ENCODE measurements at places on chromosomes 5 and 9.

GRCh38 chr9:130943777-130944176 lies 4.7 kb upstream of the FIBCD1 start:
- no peak for DNase-seq

DNA sequence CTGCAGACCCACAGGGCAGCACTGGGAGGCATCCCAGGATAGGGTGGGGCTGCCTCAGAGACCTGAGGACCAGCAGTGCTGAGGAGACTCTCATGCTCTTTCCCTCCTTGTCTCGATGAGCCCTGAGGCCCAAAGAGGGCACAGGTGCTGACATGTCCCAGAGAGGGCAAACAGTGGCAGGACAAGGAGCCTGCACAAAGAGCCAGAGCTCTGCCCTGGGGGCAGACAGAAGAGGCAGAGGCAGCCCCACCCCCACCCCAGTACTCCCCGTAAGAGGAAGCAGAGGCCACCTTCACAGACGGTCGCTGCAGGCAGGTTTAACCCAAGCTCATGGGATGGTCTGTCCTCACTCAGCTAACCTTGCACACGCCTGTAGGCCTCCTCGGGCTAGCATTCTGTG lies 29.4 kb upstream of the TTLL11 start:
- no peak for DNase-seq

GRCh38 chr9:129289883-129290282 lies 111.8 kb upstream of the IER5L start:
- no peak for DNase-seq

DNA sequence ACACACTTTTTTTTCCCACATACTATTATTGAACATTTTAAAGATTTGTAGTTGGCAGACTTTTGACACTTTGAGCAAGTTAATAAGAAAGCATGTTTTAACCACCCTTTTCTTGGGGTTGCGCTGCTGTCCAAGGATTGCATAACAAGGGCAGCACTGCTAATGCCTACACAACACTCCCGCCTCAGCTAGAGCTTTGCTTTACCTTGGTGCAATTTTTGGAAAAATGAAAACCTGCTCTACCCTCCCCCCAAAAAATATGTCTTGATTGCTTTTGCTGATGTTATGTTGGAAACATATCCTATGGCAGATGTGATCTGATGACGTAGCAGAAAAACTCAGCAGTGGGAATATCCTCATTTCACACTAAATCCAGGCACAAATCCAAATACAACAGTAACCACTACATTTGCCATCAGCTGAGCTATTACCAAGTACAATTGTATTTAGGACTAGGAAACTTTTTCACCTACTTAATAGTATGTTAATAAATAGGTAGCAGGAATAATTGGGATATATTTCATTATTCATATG lies 51.5 kb downstream of the UBE2R2 start:
- DNase-seq: no peak

DNA sequence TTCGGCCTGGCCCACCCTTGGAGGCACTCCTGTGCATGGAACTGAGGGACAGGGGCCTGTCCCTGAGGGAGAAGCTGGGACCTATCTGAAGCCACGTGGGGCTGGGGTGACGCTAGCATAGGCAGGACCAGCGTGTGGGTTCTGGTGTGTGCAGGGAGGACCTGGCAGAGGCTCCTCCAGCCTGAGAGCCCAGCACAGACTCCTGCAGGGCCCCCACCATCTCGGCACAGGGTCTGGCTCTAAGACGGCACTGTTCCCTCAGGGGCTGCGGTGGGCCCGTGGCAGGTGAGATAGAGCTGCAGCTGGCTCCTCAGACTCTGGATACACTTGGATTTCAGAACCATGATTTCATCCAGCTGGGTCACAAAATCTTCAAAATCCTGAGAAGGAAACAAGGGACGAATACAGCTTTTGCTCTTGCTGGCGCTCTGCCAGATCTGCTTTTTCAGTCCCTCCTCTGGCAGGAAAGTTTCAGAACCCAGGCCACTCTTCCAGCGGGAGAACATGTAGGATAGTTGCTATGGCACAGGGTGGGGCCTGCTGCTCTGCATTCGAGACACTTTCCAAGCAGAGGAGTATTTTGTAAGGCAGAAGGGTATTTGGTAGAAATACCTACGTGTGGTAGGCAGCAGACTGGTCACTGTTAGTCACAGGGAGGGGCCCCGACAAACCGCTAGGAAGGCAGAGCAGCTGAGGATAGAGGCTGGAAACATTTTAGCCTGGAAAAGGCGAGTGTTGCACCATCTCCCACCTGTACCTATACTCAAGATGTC lies 74.7 kb downstream of the KIF24 start:
- DNase-seq: no peak

- DNase-seq: no peak
These were observed 98.6 kb upstream of the SLC25A48 start for GRCh38 chr5:135735831-135736230.

DNA sequence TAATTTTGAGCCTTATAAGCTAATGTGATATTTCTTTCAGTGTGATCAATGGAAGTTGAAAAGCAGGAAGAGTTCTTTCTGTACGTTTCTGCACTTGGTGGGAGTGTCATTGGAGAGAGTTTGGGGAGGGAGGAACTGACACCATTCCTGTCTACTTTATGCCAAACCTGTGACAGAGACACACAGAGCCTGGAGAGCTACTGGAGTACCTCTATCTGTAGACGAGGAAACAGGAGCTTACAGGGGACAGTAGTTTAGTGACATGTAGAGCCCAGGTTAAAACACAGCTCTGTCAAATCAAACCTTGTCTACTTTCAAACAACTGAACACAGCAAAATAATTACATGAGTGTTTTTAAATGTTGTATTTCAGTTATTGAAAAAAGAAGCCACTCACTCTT lies 103.6 kb downstream of the PDE4D start:
- DNase-seq: no peak

- no peak for DNase-seq
These were observed 40.9 kb upstream of the CTNNA1 start for GRCh38 chr5:138712324-138712723.

DNA sequence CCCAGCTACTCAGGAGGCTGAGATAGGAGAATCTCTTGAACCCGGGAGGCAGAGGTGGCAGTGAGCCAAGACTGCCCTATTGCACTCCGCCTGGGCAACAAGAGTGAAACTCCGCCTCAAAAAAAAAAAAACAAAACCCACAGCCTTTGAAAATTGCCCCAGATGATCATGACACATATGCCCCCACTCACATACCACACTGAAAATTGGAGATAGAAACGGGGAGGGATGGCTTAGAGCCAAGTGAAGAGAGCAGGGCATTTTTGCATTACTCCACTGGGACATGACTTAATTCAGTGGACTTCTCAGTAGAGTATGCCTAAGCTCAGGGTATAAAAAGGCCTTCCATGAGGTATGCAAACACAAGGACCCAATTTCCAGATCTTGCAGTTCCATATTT lies 309.3 kb downstream of the BNC2 start:
- DNase-seq: no peak

DNA sequence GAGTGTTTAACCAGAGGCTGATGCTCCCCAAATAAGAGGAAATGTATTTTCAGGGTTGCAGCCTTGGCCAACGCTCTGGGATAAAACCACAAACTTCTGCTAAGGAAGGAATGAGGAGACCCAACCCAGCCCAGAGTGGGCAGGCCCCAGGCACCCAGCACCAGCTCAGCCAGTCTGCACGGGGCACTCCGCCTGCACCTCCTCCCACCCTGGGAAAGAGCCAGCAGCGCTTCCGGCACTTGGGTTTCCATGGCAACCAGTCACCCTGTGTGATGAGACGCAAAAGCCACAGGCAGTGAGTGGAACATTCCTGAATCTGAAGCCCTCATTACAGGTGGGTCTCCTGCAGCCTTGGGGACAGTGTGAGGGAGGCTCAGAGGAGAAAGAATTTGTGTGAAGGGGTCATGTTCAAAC lies 85.2 kb upstream of the ZBTB43 start:
- no peak for DNase-seq
